HuH-7 (cell line): ENCODE measurements at places on chromosomes 12 and 14.
A peak's percentile ranks its signal among the peaks of the same experiment; 100 is the strongest.

DNA sequence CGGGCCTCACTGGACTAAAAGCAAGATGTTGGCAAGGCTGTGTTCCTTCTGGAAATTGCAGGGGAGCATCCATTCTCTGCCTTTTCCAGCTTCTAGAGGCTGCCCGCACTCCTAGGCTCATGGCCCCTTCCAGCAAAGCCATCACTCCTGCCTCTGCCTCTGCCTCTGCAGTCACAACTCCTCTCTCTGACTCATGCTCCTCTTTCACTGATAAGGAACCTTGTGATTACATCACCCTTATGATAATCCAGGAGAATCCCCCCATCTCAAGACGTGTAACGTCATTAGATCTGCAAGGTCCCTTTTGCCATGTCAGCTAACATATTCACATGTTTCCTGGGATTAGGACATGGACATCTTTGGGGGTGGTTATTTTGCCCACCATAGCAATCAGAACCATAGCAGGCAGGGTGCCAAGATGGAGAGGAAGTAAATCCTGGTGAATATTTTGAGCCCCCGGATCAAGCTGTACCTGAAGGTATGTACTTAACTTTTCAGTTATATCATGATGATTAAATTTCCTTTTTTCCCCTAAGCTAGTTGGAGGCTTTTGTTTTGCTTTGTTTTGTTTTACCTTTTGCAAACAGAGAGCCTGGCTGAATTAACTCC, 123.6 kb downstream of the SCARB1 start:
- no peak for DNase-seq

GRCh38 chr12:1212526-1212925, 221.5 kb downstream of the ERC1 start:
- DNase-seq, result no peak

- DNase-seq, result no peak
Measured at GRCh38 chr12:71797531-71797930, 42.0 kb upstream of the TBC1D15 start.

GRCh38 chr12:109897029-109897428, 3.0 kb upstream of the TCHP start:
- no peak for DNase-seq

- DNase-seq, result peak; percentile 75
Measured at GRCh38 chr12:116406529-116406928, 129.0 kb upstream of the MED13L start.

DNA sequence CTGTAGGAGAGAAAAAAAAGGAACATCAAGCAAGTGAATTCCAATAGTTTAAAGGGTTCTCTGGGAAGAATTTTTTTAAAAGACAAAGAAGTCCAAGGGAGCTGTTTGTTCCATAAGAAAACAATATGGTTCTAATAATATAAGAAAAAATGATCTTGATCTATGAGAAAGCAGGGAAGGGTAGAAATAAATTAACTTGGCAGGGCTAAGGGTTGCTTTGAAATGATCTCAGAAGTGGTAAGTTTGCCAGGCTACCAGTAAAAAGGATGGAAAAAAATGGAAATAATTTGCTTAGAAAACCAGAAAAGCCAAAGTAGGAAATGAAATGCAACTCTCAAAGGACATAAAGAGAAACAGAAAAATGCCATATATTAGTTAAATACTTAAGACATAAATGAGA, 41.7 kb upstream of the EMP1 start:
- no peak for DNase-seq

DNA sequence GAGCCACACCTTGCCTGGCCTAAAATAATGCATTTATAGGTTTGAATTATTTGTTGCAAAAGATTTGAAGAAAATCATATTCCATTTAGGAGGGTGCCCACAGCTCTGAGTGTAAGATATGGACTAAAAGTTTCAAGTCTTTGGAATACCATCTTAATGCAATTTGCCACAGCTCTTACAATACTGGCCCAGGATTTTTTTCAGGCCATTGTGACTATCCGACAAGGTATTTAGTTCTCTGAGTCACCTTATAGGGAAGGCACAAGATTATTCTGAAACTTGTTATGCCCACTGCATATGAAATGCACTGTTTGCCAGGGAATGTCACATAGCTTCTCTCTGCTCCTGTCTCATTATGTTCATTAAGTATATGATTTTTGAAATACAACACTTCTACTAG, 29.6 kb upstream of the SLC6A13 start:
- DNase-seq, result no peak

- DNase-seq, result no peak
Measured at GRCh38 chr14:73741876-73742519, 27.8 kb upstream of the PNMA1 start.

DNA sequence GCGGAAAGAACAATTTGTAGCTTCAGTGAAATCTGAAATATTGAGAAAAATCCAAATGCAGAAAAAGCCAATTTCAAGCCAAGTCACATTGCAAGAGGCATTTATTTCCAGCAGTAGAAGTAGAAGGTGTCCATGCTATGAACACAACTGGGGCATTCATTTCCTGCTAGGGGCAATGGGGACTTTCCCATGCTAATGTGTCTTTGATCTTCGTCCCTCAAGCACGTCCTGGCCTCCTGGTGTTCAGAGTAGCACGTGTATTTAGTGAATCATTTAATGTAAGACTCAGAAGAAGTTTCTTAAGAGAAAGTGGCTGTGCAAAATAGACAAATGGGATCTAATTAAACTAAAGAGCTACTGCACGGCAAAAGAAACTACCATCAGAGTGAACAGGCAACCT, 267.9 kb downstream of the TMEM132C start:
- DNase-seq, result no peak

- no peak for DNase-seq
Measured at GRCh38 chr12:76784600-76785051, 20.7 kb downstream of the ZDHHC17 start.

GRCh38 chr12:102970780-102971179, 13.3 kb downstream of the ASCL1 start:
- DNase-seq, result no peak

DNA sequence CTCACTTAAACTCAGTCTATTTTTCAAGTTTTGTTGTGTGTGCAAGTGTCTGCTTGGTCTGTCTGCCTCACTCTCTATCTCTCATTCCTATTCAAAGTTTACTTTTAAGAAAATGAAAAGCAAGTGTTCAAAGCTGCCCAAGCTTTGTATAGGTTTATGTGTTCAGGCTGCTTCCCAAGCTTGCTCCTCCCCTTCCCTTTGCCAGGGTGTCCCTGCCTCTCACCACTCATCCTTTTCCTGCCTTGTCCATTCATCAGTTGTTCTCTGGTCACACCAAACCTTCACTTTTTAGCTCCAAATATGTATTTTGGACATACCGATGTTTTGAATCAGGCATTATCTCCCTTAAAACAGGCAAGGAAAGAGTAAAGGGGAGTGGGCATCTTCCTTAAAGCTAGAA, 41.3 kb downstream of the STK38L start:
- no peak for DNase-seq

DNA sequence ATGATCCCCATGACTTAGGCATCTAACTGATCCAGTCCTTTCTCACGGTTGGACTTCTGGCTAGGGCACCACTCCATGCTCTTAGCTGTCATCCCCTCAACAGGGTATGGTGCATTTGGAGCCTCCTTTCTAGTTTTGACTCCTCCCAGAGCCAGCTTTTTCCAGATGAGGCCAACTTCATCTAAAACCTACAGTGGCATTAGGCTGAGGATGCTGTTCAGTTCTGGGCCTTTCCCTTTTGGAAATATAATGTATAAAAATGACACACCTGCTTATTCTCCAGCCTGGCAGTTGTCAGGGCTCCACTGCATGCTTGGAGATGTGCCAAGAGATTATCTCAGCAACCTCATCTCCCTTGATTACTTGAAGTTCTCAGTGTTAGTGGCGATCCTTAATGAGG, 239.7 kb downstream of the EMP1 start:
- DNase-seq, result no peak

DNA sequence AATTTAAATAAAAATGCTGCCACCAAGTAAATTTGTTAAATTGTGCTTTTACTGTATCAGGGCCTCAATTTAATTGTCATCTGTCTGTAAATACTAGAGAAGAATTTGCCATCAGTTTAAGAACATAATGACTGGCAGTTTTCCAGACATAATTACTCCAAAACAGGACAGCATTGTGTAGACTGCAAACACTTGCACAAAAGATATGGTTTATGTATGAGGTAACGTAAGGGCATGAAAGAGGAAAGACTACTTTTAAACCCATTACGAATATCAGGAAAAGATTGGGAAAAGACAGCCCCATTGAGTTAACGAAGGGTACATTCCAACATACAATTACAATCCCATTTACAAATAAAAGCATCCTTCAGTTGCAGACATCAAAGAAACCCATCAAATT, 59.8 kb upstream of the KRR1 start:
- DNase-seq, result no peak

DNA sequence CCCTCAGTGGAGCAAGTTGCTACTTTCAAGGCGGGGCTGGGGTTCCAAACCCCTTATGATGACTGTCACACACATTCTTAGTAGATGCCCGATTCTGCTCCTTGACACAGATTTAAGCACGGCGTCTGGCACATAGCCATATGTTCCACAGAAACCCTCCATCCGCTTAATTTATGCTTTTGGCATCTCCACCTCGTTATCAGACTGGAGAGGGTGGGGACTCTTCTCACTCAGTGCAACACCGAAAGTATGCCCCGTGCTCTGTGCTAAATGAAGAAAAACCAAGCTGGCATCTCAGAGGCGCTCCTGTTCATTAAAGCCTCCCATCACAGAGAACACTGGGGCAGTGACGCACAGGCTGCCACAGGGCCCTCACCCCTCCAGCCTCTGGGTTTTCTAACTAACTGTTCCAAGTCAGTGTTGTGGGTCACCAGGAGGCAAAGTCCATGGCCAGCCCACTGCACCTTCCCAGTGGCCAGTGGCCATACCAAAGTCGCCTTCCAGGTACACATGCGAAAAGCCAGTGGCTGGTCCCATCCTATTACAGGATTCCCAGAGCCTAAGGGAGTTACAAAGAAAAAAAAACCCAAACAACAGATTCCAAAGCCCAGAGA, 27.3 kb downstream of the CCDC88C start:
- DNase-seq, result no peak

- DNase-seq, result no peak
Measured at GRCh38 chr12:93215290-93215678, 162.4 kb upstream of the NUDT4 start.

DNA sequence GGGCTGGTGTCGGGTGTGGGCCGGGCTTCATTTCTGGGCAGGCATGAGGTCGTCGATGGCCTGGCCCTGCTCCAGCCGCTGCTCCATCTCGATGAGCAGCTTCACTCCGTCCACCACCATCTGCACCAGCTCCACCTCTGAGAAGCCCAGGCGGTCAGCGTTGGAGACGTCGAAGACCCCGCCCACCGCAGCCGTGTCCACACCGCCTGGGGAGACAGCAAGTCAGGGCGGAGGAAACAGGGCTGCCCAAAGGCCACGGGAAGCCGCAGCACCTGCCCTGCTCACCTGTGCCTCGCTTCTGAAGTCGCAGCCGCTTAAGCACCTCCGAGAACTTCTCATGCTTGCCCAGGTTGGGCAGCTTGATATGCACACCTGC, 2.8 kb downstream of the CKB start:
- no peak for DNase-seq

DNA sequence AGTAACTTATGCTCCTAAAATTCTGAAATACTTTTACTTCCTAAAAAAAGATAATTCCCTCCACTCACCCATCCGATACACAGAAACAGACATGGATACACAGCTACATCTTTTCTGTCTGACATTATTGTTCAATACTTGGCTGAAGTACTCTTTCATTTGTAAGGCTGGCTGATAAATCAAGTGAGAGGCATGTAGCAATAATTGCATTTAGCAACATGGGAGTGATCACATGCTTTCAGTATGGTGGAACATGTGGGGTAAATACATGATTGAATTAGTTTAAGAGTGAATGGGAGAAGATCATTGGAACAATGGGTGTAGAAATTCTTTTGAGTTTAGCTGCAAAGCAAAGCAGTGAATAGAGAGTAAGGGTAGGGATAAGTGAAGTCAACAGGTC, 25.6 kb downstream of the PTPRQ start:
- DNase-seq, result no peak

GRCh38 chr14:23183479-23183878, at the start of gene SLC7A8:
Gene SLC7A8 (minus strand): TSS chr14:23183660. CDS start chr14:23182914, 746 bp downstream.
- no peak for DNase-seq
